ENCODE measurements at places on chromosomes 1 and 21.

DNA sequence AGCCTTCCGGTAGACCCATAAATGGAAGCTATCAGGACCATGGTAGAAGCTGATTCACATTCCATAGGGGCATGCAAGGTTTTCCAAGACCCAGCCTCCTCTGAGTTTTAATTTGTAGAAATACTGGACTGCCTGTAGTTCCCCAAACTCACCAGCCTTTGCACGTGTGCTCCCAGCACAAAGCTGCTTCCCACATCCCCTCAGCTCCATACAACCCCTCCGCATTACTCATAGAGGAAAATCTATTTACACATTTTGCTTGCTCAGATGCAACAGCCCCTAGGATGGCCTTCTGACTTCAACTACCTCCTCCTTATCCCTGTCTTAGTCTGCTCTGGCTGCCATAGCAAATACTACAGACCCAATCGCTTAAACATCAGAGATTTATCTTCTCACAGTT, 336.2 kb downstream of the SETD4 start:
- no peak for DNase-seq

DNA sequence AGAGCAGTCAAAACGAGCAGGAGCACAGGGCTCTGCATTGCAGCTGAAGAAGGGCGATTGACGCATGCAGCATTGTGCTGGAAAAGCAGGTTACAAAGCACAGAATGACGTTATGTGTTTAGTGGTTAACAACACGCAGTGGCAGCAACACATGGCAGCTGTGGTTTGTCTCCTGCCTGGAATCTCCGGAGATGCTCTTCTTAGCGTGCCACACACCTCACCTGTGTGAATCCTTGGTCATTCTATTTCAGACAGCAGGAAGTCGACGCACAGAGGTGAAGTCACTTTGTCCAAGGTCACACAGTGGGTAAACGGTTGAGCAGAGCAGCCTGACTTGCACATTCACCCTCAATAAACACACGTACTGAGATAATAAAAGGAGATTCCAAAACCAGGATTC, 14.7 kb downstream of the OBSCN start:
- DNase-seq = no peak

GRCh38 chr1:84582802-84583587, 8.8 kb upstream of the CTBS start:
- no peak for DNase-seq

- DNase-seq = no peak
Measured at GRCh38 chr1:107683191-107683657, 281.8 kb downstream of the VAV3 start.

GRCh38 chr1:156747742-156748669, 3.5 kb downstream of the HDGF start:
- no peak for DNase-seq

GRCh38 chr1:161001525-161001924, 19.4 kb downstream of the F11R start:
- no peak for DNase-seq

GRCh38 chr21:44657635-44658540, at the start of gene KRTAP12-3:
TSS of gene KRTAP12-3 (plus strand) at chr21:44657932. CDS start at chr21:44657980, 48 bp downstream.
- DNase-seq = no peak

DNA sequence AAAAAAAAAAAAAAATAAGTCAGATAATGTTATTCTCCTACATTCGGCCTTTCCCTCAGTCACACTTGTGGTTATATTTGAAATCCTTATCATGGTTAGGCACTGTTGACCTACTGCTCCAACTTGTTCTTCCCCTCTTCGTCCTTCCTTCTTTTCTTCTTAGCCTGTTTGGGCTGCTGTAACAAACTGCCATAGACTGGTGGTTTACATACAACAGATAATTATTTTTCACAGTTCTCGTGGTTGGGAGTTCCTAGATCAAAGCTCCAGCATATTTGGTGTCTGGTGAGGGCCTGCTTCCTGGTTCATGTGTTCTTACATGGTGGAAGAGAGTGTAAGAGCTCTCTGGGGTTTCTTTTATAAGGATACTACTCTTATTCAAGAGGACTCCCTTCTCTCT, 73.4 kb downstream of the RABGAP1L start:
- DNase-seq = no peak

- DNase-seq = no peak
Measured at GRCh38 chr21:46604329-46604974, 430 bp downstream of the S100B start.

DNA sequence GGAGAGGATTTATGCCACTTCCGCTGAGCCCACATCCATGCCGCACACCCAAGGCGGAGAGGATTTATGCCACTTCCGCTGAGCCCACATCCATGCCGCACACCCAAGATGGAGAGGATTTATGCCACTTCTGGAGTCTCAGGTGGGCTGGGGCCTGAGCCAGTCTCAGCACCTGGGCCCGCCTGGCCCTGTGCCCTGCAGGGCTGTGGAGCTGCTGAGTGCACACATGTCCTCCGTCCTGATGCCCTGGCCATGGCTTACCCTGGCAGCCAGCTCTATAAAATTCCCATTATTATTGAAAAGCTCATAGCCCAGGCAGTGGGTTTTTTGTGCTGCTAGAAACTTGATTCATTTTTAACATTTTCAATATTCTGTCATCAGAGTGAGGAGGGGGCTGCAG, 89.8 kb upstream of the TMEM51 start:
- DNase-seq = no peak
